ENCODE measurements at places on chromosomes 3 and 15.

DNA sequence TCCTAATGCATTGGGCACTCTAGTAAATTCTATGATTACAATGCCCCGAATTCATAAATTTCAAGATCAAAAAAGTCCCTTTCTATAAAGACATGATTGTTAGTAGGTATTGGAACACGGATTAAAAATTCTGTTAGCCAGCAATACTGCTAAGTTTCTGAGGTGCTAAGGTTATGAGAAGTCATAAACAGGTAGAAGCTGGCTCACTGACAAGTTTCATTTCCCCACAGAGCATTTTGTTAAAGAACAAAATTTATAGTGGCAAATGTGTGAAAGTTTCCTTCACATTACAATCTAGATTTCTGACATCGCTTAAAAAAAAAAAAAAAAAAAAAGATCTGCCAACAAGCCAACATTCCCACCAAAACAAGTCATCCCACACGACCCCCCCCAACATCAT, 12.4 kb upstream of the MAN2C1 start:
- DNase-seq, result no peak

DNA sequence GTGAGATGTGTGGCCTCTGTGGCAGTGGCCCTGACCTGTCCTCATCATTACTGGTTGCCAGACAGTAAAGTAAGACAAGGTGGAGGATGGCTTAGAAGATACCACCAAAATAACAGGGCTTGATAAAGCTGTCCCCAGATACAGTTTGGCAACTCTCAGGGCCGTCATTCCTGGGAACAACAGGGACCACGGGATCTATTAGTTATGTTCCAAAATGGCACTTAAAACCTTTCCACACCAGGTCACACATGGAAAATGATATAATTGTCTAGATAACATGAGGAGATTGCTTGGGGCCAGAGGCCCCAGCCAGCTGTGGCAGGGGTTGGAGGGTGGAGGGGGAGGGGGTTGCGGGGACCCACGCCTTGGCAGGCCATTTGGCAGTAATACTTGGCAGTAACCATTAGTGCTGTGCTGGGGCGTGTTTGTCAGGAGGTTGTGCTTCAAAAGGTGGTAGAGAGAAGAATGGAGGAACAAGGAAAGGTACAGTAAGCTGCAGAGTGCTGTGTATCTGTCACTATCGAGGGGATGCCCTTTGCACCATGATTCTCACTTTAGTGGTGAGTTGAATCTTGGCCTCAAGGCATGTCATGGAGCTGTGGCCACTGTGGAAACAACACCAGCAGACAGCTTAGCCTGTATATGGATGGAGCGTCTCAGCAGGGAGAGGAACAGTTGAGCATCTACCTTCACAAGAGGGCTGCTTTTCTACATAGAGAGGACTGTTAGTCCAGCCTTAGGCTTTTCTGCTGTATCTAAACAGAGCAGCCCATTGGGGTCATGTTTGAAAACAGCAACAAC, 14.0 kb downstream of the PLCL2 start:
- no peak for DNase-seq

DNA sequence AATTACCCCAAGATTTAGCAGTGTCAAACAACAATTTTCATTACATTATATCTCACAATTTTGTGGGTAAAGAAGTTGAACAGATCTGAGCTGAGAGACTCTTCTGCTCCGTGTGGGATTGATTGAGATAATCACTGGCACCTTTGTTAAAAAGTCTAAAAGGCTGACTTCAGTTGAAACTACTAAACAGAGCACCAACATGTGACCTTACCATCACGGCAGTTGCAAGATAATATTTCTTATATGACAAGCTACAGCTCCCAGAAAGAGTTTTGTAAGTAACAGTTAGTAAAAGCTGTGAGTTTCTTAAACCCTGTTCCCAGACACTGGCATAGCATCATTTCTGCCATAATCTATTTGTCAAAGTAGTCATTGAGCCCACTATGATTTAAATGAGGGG, 25.0 kb downstream of the CGGBP1 start:
- DNase-seq, result peak; percentile 18

GRCh38 chr3:9911863-9912262, 5.0 kb upstream of the IL17RC start:
- no peak for DNase-seq

DNA sequence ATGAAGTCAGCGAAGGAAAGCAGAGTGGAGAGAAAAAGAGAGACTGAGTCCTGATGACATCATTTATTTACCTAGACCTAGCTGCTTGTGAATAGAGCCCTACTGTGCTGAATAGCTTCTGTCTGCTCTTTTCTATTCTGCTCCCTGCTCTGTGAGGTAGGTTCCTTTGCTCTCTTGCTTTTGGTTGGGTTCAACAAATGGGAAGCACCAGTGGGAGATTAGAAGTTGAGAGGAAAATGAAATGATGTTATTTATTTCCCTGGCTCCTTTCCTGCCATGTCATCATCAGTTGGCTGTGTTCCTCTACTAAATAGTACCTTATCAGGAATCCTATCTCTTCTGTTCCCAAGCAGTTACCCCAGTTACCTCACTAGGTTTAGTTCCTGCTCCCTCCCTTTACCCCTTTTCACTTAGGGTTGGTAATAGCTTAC, 23.5 kb downstream of the DTWD1 start:
- DNase-seq, result no peak

DNA sequence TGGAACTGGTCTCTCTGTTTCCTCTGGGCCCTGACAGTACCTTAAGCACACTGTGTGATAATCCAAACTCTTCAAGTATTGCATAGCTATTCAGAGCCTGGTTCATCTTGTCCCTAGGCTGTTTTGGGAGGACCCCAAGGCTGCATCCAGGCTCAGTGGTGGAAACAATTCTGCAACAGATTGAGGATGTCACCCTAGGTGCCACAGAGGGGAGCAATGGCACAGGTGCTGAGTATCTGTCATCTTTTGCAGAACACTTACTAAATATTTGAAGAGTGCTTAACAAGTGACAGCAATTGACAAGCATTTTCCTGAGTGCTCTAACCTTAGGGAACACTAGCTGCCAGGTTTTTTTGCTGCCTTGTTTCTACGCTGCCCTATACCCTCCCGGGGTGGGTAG, 27.8 kb downstream of the STARD5 start:
- DNase-seq, result no peak

GRCh38 chr15:69034352-69034751, 19.9 kb downstream of the NOX5 start:
- peak; percentile 94 for DNase-seq

DNA sequence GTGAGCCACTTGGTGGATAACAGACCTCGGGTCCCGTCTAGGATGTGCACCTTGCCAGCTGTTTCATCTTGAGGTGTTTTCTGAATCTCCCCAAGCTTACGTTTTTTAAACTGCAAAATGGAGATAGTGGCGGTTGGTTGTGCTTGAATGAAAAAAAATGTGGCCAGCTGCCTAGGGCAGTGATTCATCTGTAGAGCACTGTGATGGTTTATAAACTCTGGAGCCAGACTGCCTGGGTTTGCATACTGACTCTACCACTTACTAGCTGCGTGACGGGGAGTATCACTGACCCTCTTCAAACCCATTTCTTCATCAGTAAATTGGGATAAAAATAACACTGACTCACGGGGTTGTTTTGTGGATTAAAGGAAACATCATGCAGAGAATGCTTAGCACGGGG, 159.1 kb downstream of the CHL1 start:
- DNase-seq, result no peak

- DNase-seq, result no peak
Measured at GRCh38 chr3:127585163-127585812, 5.2 kb downstream of the TPRA1 start.

- peak; percentile 38 for DNase-seq
Measured at GRCh38 chr3:142272200-142272891, 47.0 kb upstream of the GK5 start.

DNA sequence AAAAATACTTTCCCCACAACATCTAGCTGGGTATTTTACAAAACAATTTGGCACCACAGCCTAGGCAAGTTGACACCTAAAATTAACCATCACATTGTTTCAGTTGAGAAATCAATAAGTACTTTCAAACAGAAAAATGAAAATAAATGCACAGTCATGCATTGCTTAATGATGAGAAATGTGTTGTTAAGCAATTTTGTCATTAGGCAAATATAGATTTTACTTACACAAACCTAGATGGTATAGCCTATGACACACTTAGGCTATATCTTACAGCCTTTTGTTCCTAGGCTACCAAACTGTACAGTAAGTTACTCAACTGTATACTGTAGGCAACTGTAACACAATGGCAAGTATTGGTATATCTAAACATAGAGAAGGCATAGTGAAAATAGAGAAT, 608.6 kb upstream of the BCHE start:
- DNase-seq, result no peak

- DNase-seq, result peak; percentile 39
Measured at GRCh38 chr3:15512166-15512565, 9.3 kb downstream of the COLQ start.

- peak; percentile 46 for DNase-seq
Measured at GRCh38 chr3:21274079-21274571, 476.9 kb downstream of the ZNF385D start.

DNA sequence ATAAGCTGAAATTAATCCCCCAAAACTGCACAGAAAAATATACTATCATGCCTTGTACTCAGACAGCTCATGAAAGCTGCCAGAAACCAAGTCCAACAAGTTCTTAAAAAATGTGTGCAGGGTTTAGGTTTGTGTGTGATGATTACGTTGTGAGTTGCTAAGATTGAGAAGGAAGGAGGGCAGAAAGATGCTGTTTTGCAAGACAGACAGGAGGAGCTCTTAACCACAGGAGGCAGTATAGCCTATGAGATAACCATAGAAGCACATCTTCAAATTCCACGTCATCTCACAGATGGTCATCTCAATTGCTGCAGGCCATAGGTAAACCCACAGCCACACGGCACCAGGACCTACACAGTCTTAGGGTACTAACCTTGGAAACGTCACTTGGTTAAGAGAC, 191.9 kb downstream of the STT3B start:
- peak; percentile 30 for DNase-seq

GRCh38 chr3:65619451-65619881, 419.3 kb downstream of the MAGI1 start:
- DNase-seq, result peak; percentile 47

DNA sequence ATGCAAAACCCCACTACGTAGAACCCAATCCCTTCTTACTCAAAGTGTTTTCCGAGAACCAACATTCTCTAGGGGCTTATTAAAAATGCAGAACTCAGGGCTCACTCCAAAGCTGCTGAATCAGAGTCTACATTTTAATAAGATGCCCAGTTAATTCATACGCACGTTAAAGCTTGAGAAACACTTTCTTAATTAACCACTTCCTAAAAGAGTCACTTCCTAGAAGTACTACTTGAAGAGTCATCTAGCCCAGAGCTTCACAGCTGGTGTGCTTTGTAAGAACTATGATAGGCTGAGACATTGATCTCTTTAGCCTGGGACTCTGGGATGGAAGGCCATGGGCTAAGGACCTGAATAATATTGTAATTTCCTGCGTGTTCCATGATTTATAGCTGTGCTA, 9.0 kb downstream of the COL6A5 start:
- DNase-seq, result peak; percentile 4

DNA sequence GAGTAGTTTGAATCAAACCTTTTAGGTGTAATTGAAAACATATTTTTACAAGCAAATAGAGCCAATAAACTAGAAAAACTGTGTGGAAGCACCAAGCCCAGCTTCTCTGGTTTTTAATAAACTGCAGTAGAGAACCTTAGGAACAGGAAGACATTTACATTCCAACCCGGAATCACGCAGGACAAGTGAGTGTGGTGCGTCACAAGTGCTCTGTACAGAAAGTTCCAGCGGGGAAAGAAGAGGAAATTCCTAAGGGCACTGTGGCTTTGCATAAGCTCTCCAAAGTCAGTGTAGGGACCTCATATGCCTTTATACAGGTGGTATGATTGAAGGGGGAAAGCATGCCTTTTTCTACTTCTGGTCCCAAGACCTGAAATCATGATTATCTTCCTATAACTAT, 21.6 kb downstream of the COL8A1 start:
- DNase-seq, result no peak

DNA sequence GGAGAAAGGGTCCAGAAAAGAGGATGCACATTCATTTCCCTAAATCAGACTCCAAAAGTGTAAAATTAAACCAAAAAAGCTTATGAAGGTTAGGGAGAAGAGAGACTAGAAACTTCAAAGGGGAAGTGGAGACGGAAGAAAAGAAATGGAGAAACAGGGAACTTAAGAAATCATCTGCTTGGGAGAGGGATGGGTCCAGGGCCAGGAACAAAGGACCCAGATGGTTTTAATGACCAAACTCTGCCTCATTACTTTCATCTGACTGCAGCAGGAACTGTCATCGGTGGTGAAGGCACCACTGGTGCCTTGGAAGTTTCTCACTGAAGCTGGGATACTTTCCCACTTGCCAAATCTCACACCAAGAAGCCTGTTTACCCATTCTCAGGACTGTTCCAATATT, 70.5 kb upstream of the SLC4A7 start:
- DNase-seq, result no peak

DNA sequence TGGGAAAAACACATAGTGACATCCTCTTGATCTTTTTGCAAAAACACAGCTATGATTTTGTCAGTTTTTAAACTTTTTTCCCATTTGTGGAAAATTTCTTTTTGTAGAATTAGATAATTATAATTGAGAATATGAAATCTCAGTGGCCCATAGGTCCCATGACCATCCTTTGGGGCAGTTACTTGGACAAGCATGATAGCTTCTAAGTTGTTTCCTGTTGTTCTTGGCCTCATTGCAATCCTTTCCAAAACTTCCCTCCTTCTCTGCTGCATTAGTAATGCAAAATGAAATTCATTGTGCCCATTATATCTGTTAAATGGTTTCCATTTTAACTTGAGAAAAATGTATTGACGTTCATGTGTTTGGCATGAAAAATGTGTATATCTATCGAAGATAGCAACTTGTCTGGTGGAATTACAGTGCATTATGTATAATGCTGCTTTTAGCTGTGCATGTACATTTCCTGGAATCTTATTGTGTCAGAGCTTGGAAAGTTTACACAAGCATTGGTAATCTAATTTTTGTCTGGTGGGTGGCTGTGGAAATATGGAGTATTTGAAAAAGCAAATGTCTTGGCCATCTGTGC, 70.0 kb downstream of the MDFIC2 start:
- no peak for DNase-seq

GRCh38 chr3:133984975-133985374, 44.8 kb downstream of the SLCO2A1 start:
- DNase-seq, result no peak

- peak; percentile 35 for DNase-seq
Measured at GRCh38 chr3:98596541-98597500, 3.4 kb upstream of the CPOX start.

DNA sequence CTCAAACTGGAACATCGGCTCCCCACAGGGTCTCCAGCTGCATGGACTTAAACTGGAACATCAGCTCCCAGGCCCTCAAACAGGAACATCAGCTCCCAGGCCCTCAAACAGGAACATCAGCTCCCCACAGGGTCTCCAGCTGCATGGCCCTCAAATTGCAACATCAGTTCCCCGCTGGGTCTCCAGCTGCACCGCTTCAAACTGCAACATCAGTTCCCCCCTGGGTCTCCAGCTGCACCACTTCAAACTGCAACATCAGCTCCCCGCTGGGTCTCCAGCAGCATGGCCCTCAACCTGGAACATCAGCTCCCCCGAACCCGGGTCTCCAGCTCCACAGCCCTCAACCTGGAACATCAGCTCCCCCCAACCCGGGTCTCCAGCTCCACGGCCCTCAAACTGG, 82.0 kb downstream of the TFRC start:
- DNase-seq, result no peak
